ENCODE measurements at places on chromosomes 2 and 18.

- DNase-seq: no peak
Measured at GRCh38 chr2:154125891-154126290, 254.2 kb downstream of the GALNT13 start.

DNA sequence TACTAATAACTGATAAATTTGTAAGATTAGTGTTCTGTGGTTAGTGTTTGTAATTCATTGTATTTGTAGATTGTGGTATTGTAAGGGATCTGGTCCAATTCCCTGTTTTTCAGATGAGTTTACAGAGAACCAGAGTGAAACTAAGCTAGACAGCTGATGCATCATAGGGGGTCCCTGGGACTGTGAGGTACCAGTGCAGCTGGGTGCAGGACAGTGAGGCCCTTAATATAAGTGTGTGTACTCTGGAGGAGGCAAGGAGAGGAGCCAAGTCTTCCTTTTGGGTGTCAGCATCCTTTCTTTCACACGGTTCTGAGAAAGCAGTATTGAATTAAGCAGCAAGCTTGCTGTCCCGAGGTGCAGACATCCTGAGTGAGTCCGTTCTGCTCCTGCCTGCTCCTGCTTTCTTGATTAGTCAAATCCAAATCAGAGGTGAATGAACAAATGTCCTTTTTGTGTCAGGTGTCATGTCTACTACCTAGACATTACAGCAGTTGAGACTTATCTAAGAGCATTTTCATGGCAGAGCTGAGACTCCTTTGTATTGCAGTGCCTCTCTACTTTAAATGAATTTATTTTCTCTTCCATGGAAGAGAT lies 194.9 kb downstream of the MCFD2 start:
- DNase-seq: no peak

- no peak for DNase-seq
Measured at GRCh38 chr2:19048593-19049266, 309.7 kb downstream of the OSR1 start.

- DNase-seq: no peak
Measured at GRCh38 chr2:105287692-105288091, 41.8 kb downstream of the TGFBRAP1 start.

GRCh38 chr18:2811416-2811815 lies 35.4 kb upstream of the EMILIN2 start:
- DNase-seq: no peak

DNA sequence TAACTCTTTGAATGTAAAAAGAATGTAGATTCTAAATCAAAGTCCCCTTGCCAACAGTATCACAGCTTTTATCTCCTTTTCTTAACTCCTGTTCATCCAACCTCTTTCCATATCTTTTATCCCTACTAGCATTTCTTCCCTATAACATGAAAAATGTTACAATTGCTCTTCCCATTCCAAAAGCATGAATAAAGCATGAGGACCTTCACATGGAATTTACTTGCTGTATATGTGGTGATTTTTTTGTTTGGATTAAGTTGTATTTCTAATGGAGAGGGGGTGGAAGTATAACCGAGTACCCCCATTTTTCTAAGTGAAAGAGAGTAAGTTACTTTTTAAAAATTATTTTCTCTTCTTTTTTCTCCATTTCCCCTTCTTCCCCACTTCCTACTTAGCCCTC lies 94.9 kb upstream of the RBBP8 start:
- DNase-seq: no peak

DNA sequence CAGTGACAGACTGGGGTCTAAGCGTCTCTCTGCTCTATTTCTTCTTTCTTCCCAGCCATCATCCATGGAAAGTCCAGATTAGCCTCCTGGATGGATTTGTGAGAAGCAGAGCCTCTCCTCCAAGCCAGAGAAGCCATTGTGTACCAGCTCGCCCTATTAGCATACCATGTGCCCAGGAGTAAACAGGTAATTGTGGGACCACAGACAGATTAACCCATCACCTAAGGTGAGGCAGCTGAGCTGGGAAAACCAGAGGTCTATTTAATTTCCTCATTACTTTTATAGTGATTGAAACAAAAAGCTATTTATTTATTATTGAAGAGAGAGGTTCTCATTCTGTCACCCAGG lies 54.7 kb upstream of the NT5C1B start:
- no peak for DNase-seq

GRCh38 chr2:235070063-235070706 lies 118.4 kb downstream of the SH3BP4 start:
- no peak for DNase-seq

DNA sequence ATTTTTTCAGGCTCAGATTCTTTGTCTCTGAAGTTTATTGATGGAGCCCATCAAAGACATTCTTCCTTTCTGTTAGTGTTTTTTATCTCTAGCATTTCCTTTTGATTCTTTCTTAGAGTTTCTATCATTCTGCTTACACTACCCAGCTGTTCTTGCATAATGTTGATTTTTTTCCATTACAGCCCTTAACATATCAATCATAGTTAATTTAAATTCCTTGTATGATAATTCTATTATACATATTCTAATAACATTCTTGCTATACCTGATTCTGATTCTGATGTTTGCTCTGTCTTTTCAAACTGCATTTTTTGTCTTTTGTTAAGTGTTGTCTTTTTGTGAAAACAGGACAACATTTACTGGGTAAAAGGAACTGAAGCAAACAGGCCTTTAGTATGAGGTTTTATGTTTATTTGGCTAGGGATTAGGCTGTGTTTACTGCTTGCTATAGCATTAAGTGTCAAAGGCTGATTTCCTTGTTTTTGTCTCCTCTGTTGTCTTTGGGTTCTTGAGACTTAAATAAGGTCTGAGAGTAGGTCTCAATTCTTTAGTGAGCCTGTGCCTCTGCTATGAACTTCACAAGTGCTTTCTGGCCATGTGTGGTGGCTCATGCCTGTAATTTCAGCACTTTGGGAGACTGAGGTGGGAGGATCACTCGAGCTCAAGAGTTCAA lies 8.0 kb upstream of the STAM2 start:
- DNase-seq: no peak

DNA sequence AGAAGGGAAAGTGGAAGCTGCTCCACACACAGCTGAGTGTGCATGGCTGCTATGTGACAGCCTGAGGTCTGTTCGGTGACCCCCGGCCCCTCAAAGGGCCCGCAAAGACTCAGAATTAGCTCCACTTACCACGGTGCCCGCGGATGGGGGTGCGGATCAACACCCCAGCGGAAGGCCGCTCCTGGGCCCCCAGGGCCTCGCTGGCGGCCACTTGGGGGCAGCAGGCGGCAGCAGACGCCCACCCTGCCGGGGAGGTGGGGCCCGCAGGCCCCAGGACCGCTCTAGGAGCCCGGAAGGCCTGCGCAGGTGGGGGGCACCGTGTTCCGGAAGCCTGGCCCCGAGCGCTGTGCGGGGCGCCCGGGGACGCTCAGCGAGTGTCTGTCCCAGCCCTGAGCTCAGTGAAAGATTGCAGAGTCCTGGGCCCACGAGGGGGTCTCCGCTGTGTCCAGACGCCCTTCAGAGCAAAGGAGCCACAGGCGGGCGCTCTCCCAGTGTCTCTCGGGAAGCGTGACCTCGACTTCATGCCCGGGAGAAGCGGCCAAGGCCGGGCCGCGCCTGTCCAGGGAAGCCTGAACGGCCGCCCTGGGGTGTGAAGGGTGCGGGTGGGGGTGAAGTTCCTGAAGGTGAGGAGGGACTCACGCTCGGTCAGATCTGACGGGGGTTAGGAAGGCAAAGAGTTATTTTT lies 118.7 kb downstream of the VAPA start:
- DNase-seq: no peak

DNA sequence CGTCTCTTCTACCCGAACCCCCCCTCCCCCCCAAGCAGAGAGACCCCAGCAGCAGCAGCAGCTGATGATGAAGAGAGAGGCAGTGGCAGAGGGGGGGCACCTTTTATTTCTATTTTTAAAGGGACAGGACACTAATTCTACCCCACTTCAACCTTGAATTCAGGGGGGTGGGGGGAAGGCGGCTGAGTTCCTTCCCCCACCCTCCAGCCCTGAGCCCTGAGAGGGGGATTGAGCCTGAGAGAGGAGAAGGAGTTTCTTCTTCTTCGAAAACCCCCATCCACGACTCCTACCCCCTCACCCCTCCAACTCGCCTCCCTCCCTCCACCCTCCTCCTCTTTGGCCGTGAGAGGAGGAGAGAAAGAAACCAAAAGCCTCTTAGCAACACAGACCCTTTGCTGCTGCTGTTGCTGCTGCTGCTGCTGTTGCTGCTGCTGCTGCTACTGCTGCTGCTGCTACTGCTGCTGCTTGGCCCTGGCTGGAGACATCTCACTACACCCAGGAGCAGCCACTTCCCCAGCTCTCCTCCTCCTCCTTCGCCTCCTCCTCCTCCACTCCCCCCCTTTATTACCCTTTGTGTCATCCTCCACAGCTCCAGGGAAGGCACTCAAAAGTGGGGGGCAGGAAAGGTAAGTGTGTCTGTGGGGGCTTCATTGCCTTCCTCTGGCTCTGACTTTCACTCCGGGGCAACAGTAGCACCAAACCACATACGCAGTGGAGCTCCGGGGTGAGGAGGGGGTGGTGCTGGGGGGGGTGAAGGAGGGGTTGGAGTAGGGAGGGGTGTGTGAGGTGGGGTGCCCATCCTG lies at the start of gene MBD5:
Gene MBD5 (plus strand): TSS at position 33 of the 803 bp plus-strand sequence.
- DNase-seq: no peak

DNA sequence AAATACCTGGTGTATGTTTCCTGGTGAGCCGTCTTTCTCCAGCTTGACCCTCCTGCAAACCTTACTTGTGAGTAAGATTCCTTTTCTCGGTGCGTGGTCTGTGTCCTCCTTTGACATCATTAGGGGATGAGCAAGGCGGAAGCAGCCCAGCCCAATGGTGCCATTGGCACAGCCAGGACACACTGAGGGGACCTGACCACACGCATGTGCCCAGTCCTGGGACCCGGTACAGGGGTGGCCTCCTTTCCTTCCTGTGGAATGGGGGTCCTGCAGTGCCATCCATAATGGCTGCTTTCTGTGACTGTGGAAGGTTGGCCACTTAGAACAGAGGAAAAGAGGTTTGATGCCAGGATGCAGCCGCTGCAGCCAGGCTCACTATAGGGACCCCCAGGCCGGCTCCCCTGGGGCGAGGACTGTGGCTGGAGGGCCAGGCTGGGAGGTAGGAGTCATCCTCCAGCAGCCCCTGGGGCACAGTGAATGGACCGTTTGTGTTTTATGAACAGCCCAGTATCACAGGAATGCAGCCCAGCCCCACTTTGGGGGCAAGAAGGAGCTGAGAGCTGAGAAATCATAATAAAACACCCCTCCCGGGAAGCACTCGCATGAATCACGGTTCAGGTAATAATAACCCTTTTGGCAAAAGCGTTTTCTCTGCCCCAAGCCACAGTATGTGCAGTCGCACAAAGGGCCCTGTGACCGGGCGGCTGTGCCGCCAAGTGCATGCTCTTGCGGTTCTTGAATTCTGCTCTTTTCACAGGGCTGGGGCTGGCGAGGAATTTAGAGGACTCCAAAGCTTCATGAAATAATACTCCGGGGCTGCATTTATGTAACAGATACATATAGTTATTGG lies 73.2 kb downstream of the ASB1 start:
- DNase-seq: no peak
